ENCODE measurements at places on chromosomes 16 and 17. TPM values are rescaled to one million over a fixed set of nuclear protein-coding genes. Genes with fewer than 3 reads are reported as not detected.
A peak's percentile ranks its signal among the peaks of the same experiment; 100 is the strongest.

- no peak overlapping the region for H3K4me3 ChIP-seq
- no peaks in the 10 kb centered on the region for H3K27me3 ChIP-seq
- H3K27ac ChIP-seq: no peak overlapping the region
- peaks cover 87% of the 10 kb centered on the region for H3K36me3 ChIP-seq
Measured at GRCh38 chr17:81608082-81608481, 28.8 kb downstream of the NPLOC4 start.

DNA sequence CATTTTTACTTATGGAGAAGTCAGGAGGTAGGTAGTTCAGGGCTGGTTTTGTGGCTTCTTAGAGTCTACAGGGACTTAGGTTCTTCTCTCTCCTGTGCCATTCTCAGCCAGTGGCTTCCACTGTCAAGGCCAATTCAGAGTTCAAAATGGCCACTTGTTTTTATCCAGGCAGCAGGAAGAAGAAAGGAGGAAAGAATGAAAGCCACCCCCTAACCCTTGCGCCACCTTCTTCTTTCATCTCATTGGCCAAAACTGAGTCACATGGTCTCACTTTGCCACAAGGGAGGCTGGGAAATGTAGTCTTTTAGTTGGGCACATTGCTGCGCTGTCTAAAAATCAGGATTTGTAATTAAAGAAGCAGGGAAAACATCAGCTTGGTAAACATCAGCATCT lies 60.8 kb upstream of the MED9 start:
- H3K4me3 ChIP-seq: no peak overlapping the region
- no peak overlapping the region for H3K27ac ChIP-seq
- H3K36me3 ChIP-seq: no peaks in the 10 kb centered on the region
- DNase-seq: no peak
- no peaks in the 10 kb centered on the region for H3K4me1 ChIP-seq
- no peaks in the 10 kb centered on the region for H3K27me3 ChIP-seq

DNA sequence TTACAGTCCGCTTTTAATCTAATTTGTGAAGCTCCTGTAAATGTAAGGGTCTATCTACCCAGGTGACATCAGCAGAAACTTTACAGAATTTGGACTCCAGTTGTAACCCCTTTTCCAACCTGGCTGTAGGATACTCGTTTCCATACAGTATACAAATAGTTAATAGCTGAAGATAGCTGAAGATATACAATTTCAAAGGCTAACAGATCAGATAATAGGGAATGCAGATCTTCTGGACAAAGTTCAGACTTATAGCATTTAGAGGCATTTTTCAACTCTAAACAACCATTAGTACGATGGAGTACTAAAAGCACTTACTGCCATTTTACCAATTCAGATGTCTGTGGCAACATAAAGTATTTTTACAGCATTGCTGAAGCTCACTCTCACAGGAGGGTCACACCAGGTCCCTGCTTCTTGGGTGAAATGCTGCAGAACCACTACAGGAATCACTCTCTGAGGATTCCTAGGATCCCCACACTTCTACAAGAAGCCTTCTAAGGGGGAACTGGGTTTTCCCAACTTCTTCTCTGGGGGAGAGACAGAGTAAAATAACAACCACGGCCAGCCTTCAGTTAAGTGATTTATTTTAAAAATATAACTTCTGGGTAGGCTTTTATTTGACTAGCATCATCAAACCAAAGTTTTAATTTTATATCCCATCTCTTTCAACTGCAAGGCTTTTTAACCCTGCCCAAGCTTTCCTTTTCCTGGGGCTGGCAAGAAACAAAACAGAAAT lies 2.9 kb downstream of the VEZF1 start:
- no peak overlapping the region for H3K4me3 ChIP-seq
- H3K36me3 ChIP-seq: peaks cover 17% of the 10 kb centered on the region
- H3K4me1 ChIP-seq: peaks cover 28% of the 10 kb centered on the region
- no peak for DNase-seq
- H3K27me3 ChIP-seq: no peaks in the 10 kb centered on the region

DNA sequence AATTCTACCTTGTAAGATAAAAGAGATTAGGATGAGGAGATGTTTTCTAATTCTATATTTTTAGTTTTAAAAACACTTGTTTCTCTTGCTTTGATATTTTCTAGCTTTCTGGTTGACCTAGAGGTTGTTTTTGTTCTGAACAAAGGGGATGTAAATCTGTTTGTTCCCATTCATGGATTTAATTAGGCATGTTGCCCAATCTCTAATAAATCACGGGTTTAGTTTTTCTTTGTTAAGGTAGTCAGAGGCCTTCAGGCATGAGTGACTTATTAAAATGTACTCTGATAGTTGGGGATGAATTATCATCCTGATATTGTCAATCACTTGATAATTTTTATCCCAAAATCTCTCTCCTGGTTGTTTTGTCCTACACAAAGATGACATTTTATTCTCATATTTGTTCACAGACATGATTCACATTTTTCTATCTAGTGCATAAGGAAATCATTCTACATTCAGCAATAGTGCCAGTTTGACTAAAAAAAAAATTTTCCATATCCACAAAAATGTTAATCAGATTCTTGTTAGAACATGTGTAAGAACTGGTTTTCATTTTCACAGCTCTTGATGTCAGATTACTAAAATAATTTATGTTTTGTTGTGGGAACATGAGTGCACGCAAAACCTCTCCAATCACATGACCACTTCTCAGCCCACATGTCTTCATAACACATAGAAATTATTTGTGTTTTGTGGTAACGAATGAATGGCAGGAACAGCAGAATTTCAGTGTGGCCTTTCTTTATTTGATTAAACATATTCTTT lies 95.7 kb upstream of the AKTIP start:
- H3K36me3 ChIP-seq: no peaks in the 10 kb centered on the region
- H3K4me3 ChIP-seq: no peak overlapping the region
- H3K27ac ChIP-seq: no peak overlapping the region
- H3K27me3 ChIP-seq: no peaks in the 10 kb centered on the region

DNA sequence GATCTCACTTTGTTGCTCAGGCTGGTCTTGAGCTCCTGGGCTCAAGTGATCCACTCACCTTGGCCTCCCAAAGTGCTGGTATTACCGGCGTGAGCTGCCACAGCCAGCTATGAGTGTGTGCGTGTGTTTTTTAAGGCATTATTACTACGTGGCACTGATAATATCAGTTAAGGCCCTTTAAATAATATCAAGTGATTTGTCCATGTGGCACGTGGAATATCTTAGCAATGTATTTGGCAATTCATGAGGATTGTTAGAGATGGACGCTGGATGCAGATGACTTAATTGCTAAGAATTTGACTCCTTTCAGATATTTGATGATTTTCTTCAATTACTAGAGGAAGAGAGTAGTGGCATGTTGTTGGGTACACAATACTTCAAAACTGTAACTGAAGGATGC lies 25.5 kb upstream of the PMP22 start:
- no peaks in the 10 kb centered on the region for H3K4me1 ChIP-seq
- no peak for DNase-seq
- no peak overlapping the region for H3K27ac ChIP-seq
- no peaks in the 10 kb centered on the region for H3K36me3 ChIP-seq
- H3K4me3 ChIP-seq: no peak overlapping the region
- no peaks in the 10 kb centered on the region for H3K27me3 ChIP-seq

- H3K27me3 ChIP-seq: no peaks in the 10 kb centered on the region
- H3K4me1 ChIP-seq: peaks cover 10% of the 10 kb centered on the region
- peaks cover 2% of the 10 kb centered on the region for H3K36me3 ChIP-seq
Measured at GRCh38 chr16:30694926-30695693, 3.9 kb upstream of the SRCAP start.

- H3K4me3 ChIP-seq: no peak overlapping the region
- no peak overlapping the region for H3K27ac ChIP-seq
- no peaks in the 10 kb centered on the region for H3K36me3 ChIP-seq
- H3K27me3 ChIP-seq: no peaks in the 10 kb centered on the region
- no peak for DNase-seq
- H3K4me1 ChIP-seq: no peaks in the 10 kb centered on the region
Measured at GRCh38 chr17:71801301-71801700, 319.5 kb upstream of the SOX9 start.

DNA sequence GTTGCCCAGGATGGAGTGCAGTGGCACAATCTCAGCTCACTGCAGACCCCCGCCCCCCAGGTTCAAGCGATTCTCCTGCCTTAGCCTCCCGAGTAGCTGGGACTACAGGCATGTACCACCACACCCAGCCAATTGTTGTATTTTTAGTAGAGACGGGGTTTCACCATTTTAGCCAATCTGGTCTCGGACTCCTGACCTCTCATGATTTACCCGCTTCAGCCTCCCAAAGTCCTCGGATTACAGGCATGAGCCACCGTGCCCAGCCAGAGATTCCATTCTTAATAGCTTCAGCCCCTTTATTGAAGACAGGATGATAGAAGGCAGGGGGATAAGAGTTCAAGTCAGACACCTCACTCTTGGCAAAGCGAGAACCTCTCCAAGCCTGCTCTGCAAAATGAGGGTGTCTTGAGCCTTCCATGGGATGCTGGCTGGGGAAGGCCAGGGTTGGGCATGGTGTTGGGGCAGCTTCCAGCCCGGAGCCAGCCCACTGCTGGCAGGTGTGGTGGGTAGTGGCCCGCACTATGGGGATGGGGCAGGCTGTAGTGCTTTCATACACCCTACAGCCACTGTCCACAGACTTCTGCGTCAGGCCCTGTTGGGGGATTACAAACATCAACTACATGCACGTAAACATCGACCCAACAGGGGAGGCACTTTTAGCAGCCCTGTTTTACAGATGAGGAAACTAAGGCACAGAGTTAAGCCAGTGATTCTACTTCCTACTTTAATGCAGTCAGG lies 3.5 kb downstream of the CARHSP1 start:
- no peak for DNase-seq
- H3K27me3 ChIP-seq: no peaks in the 10 kb centered on the region
- no peaks in the 10 kb centered on the region for H3K36me3 ChIP-seq
- H3K27ac ChIP-seq: peak overlapping the region; percentile 38
- H3K4me3 ChIP-seq: no peak overlapping the region

GRCh38 chr17:4719684-4720221 lies 9.3 kb downstream of the ARRB2 start:
- H3K4me1 ChIP-seq: peaks cover 3% of the 10 kb centered on the region
- H3K36me3 ChIP-seq: peaks cover 25% of the 10 kb centered on the region
- DNase-seq: no peak
- no peak overlapping the region for H3K4me3 ChIP-seq

- no peaks in the 10 kb centered on the region for H3K36me3 ChIP-seq
- no peak overlapping the region for H3K27ac ChIP-seq
- DNase-seq: no peak
- no peaks in the 10 kb centered on the region for H3K27me3 ChIP-seq
- no peak overlapping the region for H3K4me3 ChIP-seq
Measured at GRCh38 chr17:75346906-75347305, 57.7 kb upstream of the SLC25A19 start.

DNA sequence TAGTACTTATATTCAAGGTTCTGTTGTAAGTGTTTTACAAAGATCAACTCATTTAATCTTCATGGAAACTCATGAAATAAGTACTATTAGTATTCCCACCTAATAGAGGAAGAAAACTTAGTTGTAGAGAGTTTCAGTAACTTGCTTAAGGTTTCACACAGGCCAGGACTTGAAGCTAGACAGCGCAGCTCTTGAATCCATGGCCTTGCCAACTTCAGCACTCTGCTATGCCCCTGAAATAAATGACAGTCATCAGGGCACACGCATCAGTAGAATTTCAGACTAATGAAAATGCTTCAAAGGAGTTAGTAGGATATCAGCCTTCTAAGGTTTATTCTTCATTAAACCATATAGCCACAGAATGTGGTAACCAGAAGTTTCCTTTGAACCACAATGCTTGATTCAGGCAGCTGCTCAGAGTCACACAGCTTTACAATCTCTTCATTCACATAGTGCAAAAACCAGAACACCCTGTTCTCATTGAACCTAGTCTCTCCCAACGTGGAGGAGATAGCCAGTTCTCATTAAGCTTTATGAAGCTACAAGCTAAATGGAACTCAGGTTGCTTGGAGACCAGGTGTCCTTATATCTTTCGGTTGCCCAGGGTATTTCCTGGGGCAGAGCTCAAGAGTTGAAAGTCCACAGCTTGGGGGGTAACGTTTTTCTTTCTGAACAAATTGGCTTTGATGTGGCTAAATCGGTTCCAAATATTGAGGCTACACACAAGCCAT lies 39.7 kb downstream of the KCNJ2 start:
- no peaks in the 10 kb centered on the region for H3K36me3 ChIP-seq
- H3K27me3 ChIP-seq: no peaks in the 10 kb centered on the region
- no peaks in the 10 kb centered on the region for H3K4me1 ChIP-seq
- H3K27ac ChIP-seq: no peak overlapping the region
- DNase-seq: no peak

GRCh38 chr17:65941356-65941899 lies 250.5 kb downstream of the CEP112 start:
- no peaks in the 10 kb centered on the region for H3K27me3 ChIP-seq
- H3K4me1 ChIP-seq: no peaks in the 10 kb centered on the region
- no peak overlapping the region for H3K4me3 ChIP-seq
- no peak for DNase-seq
- no peak overlapping the region for H3K27ac ChIP-seq
- H3K36me3 ChIP-seq: no peaks in the 10 kb centered on the region

- no peak overlapping the region for H3K4me3 ChIP-seq
- no peak overlapping the region for H3K27ac ChIP-seq
- H3K4me1 ChIP-seq: no peaks in the 10 kb centered on the region
- DNase-seq: no peak
- H3K27me3 ChIP-seq: no peaks in the 10 kb centered on the region
- no peaks in the 10 kb centered on the region for H3K36me3 ChIP-seq
Measured at GRCh38 chr16:89352091-89352681, 134.7 kb downstream of the ZNF778 start.

GRCh38 chr17:57115377-57115776 lies 30.3 kb downstream of the AKAP1 start:
- H3K27ac ChIP-seq: no peak overlapping the region
- no peak overlapping the region for H3K4me3 ChIP-seq
- no peaks in the 10 kb centered on the region for H3K27me3 ChIP-seq

- no peak overlapping the region for H3K4me3 ChIP-seq
- no peaks in the 10 kb centered on the region for H3K4me1 ChIP-seq
- no peaks in the 10 kb centered on the region for H3K36me3 ChIP-seq
- DNase-seq: no peak
Measured at GRCh38 chr16:72162105-72162692, 9.8 kb downstream of the PMFBP1 start.

DNA sequence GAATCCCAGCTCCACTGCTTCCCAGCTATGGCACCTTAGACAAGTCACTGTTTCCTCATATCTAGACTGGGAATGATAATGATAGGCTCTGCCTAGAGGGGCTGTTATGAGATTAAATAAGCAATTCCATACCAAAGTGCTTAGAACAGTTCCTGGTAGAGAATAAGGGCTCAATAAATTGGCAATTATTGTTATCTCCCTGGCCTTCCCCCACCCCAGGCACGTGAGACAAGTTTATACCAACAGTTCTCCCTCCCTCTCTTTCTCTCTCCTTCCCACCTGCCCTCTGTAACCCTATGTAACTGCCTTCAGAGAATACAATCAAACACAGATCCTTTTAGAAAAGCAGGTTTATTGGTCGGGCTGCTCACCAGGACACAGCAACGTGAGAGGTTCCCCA lies 13.9 kb upstream of the STAT3 start:
- H3K27ac ChIP-seq: peak overlapping the region; percentile 47
- peaks cover 24% of the 10 kb centered on the region for H3K36me3 ChIP-seq
- H3K4me3 ChIP-seq: no peak overlapping the region
- peaks cover 27% of the 10 kb centered on the region for H3K4me1 ChIP-seq

ZNF750 gene
- total RNA-seq: not detected

OR3A2 gene
- not detected for total RNA-seq

CCL7 gene
- total RNA-seq: not detected

RNF157 gene
- total RNA-seq: 2.4 TPM

GPR139 gene
- not detected for total RNA-seq

GDPD1 gene
- not detected for total RNA-seq

SLC35G6 gene
- not detected for total RNA-seq

KRTAP16-1 gene
- not detected for total RNA-seq

SEZ6 gene
- not detected for total RNA-seq

ST6GALNAC2 gene
- 15.8 TPM for total RNA-seq
